SW 1271 (cell line): ENCODE measurements at places on chromosomes 3 and 15.

- no peak for DNase-seq
Observed at GRCh38 chr3:43000387-43000786, 21.3 kb downstream of the GASK1A start.

DNA sequence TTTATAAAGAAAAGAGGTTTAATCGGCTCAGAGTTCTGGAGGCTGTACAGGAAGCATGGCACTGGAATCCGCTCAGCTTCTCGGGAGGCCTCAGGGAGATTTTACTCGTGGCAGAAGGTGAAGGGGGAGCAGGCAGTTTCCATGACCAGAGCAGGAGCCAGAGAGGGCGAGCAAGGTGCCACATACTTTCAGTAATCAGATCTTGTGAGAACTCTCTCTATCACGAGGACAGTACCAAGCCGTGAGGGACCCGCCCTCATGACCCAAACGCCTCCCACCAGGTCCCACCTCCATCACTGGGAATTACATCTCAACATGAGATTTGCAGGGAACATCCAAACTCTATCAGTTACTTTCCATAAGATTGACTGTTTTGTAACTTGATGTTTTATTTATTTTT, 70.7 kb upstream of the SYN2 start:
- DNase-seq = no peak

DNA sequence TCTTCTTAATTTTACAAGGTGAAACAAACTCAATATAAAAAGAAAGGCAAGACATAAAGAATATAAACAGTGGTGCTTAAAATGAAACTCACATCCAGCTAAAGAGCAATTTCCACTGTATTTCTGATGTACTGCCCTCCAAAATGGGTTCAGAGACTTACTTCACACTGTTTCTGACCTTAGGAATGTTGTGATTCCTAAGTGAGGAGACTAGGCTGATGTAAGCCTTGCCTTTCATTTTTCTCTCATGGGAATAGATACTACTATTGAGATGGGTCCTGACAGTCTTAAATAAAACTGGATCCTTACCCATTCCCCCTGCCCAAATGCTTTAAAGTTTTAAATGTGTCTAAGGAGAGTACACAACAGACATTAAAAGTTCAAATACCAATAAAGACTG, 86.9 kb downstream of the CBLB start:
- DNase-seq = no peak

DNA sequence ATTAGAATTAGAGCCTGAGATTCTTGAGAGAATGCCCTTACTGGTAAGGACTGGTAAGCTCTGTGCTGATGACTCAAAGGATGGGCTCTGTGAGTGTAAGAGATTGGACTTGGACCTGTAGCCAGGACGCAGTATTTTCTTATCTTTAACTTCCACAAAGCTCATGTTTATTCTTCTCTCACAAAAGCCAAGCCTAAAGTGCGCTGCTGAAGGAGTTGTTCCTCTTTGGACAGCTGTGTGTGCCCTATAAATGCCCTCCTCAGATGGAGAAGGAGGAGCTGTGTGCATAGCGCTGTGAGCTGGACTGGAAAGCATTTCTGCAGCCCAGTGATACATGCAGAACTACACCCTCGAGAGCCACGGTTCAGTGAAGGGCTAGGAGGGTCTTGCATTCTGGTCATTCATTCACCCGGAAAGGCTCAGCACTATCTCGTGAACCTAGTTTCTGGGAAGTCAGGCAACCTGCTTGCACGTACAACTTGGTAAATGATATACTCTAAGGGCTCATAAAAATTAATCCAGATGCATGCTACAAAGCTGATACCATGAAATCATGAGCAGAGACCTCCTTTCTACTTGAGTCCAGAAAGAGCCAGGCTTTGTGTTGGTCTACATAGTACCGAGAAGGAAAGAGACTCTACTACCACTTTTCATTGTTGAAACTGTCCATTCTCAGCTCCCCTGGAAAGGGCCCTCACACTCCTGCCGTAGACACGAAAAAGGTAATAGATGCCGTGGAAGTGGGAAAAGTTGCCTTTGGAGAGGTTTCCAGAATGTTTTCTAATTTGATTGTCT, 103.0 kb upstream of the TBL1XR1 start:
- DNase-seq = no peak

DNA sequence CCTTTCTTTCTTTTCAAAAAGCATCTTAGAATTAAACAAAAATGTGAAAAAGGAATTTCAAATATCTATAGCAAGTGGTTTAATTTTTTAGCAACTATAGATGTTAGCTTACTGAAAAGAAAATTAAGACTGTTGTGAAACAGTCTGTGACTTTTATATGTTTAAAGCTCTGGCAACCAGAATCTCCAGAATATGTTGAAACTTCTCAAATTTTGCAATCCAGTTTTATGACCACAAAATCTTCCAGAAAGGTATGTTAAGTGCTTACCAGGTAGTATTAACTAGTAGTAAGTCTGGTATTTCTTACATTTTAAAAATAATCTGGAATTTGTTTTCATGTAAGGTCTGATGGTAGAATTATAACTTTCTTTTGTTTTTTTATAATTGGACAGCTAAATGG, 235.0 kb downstream of the SLC9A9 start:
- DNase-seq = no peak

DNA sequence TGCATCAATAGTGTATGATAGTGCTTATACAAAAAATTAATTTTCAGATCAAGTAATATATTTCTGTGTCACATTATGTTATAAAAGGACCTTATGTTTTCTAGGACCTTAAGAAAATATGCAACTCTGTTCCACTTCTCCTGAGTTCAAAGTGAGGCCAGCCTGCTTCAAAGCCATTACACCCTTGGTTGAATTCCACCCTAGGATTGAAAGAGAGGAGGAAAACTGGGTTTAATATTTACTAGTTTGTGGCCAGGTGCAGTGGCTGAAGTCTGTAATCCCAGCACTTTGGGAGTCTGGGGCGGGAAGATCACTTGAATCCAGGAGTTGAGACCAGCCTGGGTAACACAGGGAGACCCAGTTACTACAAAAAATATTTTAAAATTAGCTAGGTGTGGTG, 32.9 kb upstream of the NR1I2 start:
- DNase-seq = no peak

DNA sequence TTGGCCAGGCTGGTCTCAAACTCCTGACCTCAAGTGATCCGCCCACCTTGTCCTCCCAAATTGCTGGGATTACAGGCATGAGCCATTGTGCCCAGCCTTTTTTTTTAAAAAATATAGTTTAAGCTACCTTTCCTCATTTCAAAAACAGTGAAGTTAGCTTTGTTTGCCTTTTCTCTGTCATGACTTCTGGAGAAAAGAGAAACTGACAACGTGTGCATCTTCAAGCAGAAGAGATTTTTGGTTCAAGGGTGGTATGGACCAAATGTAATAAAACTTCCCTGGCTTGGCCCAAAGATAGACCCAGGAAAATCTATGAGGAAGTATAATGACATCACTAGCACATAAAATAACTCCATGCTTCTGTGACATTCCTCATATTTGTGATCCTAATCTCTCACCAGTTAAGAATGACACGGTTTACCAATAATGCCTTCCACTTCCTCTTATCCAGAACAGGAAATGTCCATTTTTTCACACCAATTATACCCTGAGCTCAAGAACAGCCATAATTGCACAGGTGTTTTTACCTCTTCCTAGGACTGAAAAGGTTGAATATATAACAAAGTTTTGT, 781.2 kb upstream of the NR2F2 start:
- DNase-seq = no peak

DNA sequence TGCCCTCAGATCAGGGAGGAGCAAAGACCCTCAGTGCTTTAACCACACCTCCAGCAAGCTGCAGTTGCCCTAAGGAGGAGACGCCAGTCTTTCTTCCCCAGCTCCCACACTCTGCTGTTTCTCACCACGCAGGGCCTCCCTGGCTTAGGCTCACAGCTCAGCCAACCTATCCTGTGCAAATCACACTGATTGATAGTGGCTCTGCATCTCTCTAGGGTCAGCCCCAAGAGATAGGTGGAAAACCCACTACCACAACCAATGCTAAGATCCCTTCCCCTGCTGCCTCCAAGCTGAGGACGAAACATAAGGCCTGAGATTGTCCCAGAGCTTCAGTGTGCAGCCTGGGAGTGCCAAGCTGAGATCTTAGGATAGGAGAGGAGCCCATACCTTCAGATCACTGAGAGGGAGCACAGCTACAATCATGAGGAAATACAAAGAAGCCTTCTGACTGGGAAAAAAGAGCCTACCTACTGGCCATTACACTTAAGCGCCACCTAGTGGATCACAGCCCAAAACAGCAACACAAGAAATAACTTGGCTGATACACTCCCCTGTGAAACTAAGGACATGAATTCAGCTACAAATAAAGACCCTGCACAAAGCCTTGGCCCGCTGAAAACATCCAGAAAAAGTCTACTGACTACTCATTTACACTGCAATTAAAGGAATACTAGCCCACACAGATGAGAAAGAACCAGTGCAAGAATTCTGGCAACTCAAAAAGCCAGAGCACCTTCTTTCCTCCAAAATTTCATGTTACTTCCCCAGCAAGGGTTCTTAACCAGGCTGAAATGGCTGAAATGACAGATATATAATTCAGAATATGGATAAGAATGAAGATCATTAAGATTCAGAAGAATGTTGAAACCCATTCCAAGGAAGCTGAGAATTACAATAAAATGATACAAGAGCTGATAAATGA, 271.5 kb upstream of the DCBLD2 start:
- DNase-seq = peak; percentile 75

- no peak for DNase-seq
Observed at GRCh38 chr15:25761971-25762662, 101.0 kb downstream of the ATP10A start.

DNA sequence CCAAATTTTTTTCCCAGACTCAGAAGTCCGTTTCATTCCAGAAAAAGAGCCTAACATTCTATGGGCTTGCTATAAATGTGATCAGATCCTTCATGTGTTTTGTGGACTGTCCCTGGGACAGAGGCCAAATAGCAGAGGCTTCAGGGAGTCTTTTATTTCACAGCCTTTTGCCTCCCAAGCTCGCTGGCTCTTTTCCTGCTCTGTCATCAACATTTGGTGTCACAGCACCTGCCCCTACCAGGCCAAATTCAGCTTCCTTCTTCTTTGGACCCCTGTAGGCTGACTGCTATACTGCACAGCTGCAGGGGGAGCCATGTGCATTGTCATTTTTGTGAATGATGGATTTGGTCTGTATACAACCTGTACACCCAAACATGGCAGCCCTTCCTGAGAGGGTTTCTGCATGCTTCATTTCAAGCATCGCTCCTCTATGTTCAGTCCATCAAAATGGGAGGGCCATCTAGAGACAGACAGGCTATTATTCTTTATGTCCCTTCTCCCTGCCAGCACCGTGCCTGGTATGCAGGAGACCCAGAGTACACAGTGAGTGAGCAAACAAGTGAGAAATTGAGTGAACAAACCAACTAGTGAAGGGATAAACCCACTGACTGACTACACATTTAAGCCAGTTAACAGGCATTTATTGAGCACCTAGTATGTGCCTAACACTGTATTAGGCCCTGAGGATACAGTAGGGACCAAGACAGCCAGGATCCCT, 17.9 kb upstream of the RPP14 start:
- no peak for DNase-seq

- DNase-seq = no peak
Observed at GRCh38 chr3:23964537-23965235, 19.6 kb downstream of the NR1D2 start.

GRCh38 chr3:10455545-10455914, 49.9 kb downstream of the ATP2B2 start:
- DNase-seq = no peak

- no peak for DNase-seq
Observed at GRCh38 chr3:109994853-109995252, 657.5 kb upstream of the DPPA4 start.

GRCh38 chr3:69092030-69092516, 7.3 kb downstream of the ARL6IP5 start:
- DNase-seq = no peak

GRCh38 chr3:113142476-113142875, 68.9 kb upstream of the BOC start:
- no peak for DNase-seq

- DNase-seq = no peak
Observed at GRCh38 chr15:31271224-31271635, 55.4 kb upstream of the KLF13 start.

DNA sequence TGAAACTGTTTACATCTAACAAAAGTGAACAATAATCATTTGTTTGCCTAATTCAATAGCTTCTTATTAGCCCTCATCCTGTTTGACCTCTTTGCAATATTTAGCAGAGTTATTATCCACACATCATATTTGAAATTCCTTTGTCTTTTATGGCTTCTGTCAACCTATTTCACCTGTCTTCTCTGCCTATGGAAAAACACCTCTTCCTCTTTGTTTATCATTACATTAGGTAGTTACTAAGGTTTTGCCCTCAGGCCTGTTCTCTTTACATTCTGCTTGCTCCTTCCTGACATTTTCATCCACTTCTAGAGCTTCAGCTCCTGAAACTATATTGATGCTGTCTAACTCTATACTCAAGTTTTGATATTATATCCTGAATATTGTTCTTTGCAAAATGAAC, 183.0 kb downstream of the SUCNR1 start:
- DNase-seq = no peak

DNA sequence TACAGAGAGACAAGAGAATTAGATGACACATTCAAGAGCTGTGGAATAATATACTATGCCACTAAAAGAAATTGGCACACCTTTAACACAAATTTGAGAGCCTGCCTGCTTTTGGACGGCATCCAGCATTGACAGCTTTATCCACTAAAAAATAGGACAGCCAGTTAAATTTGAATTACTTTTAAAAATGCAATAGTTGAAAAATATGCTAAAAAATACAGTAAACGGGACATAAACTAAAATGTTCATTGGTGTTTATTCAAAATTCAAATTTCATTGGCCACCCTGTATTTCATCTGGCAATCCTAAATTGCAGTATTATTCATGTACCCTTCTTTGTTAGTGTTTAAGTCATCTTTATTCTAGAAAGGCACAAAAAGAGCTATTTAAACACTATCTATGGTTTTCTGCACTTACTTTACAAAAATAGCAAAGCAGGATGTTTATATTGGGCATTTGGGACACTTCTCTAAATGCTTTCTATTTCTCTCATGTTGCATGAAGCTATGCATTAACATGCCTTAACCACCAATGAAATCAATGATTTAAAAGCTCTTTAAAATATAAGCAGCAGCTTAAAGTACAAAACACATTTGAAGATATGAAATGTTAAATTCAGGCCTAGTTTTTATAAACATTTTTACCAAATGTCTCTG, 160.1 kb downstream of the NEK10 start:
- no peak for DNase-seq

DNA sequence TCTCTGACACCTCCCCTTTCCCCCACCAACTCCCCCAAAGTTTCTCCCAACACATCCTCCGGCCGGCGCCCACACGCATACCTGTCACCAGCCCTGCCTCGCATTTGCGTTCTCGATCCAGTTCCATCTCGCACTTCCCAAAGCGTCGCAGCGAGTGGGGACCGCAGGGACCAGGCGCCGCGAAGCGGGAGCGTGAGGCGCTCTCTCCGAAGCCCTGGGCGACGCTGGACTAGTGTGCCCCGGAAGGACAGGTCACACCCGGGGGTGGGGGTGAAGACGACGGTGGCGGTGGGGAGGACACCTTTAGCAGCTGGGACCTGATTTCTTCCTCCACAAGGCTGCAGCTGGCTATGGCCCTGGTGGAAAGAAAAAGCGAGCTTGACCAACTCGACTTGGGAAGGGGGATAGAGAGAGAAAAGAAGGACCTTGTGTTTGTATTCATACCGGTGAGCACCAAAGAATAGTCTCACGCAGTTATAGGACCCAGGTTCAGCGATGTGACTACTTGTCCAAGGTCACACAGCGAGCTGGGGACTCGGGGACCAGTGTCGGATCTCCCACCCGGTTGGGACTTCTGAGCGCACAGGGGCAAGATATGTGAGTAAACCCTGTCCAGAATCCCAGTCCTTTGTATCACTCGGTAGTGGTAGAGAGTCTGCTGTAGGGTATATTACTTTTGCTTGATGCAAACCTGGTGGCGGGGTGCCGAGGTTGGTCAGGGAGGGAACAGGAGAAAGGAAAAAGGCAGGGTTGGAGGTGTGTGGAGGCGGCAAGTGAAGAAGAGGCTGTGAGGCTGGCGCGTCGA, 607 bp upstream of the GHSR start:
- no peak for DNase-seq
